ENCODE measurements at places on chromosomes 16 and 17.

GRCh38 chr16:71425746-71426068 is 16.1 kb downstream of the TLE7 start:
- no peak for DNase-seq

GRCh38 chr16:52932321-52932720 is 120.4 kb downstream of the CHD9NB start:
- DNase-seq = no peak

GRCh38 chr17:39626171-39627046 is at the start of gene PPP1R1B:
TSS of gene PPP1R1B (plus strand) at chr17:39626952. CDS start at chr17:39627393, 441 bp downstream.
- no peak for DNase-seq

GRCh38 chr17:74769856-74770497 is 6.2 kb downstream of the NAT9 start:
- DNase-seq = no peak

- DNase-seq = no peak
Measured at GRCh38 chr17:30368912-30369720, 9.6 kb upstream of the CPD start.

GRCh38 chr17:63292421-63292820 is 153.7 kb downstream of the CYB561 start:
- DNase-seq = no peak

GRCh38 chr16:12672986-12673385 is 130.7 kb downstream of the CPPED1 start:
- DNase-seq = no peak

DNA sequence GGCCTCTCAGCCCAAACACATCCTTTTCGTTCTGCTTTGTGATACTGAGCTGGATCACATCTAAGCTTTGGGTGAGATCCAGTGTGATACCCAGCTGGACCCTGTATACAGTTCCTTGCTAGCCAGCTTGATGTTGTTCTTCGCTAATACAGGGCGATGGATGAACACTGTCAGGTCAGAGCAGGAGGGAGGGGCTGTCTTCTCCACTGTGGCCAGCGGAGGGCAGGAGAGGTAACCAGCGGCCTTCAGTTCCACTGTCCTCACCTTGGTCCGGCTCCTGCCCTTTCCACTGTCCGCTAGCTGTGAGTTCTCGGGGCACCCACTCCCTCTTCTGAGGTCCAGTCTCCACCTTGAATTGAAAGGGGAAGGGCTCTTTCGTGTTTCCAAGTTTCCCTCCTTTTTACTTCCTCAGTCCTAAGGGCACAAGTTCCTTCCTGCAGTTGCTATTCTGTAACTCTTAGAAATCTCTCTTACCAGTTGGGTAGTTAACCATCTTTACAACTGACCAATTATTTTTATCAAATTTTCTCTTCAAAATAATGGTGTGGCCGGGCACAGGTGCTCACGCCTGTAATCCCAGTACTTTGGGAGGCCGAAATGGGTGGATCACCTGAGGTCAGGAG is 3.0 kb upstream of the ZNF213 start:
- DNase-seq = peak; percentile 15

- no peak for DNase-seq
Measured at GRCh38 chr16:88531931-88532433, 38.2 kb upstream of the ZC3H18 start.

GRCh38 chr16:27195076-27195741 is 8.1 kb upstream of the KDM8 start:
- no peak for DNase-seq

DNA sequence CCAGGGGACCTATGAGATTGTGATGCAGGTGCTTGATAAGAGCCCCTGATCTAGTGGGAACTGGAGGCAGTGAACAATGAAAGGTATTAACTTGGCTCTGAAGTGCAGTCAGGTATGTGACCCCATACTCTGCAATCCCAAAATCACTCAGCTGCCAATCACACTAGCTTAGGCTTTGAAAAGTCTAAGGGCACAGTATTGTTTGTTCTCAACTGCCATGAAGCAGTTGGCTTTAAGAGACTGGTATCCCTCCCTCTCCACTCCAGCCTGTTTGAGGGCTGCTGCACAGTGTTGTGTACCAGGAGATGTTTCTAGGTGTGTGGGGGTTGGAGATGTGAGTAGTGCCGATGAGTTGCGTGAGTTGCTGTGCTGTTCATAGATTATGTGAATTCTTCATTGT is 2.4 kb downstream of the YPEL2 start:
- DNase-seq = no peak

- DNase-seq = no peak
Measured at GRCh38 chr17:8818654-8819330, 19.6 kb upstream of the MFSD6L start.

DNA sequence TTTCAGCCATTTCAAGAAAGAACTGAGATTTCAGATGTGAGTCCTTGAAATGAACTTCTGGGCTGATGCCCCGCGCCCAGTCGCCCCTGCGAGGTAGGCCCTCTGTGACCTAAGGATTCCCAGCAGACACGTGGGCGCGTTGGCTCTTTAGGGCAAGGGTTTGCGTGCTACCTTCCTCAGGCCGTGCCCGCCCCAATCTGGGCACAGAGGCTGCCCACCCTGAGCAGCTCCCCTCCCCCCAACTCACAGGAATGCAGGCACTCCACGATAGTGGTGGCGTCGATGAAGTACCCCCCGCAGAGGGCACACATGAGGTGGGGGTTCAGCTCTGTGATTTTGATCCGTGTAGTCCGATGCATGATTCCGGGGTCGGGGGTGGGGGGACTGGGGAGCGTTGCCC is 8.1 kb downstream of the PCGF2 start:
- no peak for DNase-seq

GRCh38 chr17:72255481-72255880 is 134.7 kb downstream of the SOX9 start:
- no peak for DNase-seq

DNA sequence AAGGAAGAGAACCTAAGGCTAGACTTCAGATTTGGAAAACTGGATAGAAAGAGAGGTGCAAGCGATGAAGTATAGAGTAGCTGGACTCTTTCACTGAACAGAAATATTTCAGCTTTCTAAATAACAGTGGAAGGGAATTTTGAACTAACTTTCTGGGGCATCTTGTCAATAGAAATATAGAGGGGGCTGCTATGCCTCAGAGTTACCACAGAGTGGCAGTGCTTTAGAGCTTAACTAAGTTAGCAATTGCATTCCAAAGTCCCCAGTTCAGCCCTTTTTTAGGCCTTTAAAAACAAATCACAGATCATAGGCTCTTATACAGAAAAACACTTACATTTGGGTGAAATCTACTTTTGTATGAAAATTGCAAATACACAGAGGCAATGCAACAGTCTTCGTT is 154.2 kb upstream of the CDH8 start:
- no peak for DNase-seq

- no peak for DNase-seq
Measured at GRCh38 chr16:88367560-88367959, 15.2 kb upstream of the ZNF469 start.

DNA sequence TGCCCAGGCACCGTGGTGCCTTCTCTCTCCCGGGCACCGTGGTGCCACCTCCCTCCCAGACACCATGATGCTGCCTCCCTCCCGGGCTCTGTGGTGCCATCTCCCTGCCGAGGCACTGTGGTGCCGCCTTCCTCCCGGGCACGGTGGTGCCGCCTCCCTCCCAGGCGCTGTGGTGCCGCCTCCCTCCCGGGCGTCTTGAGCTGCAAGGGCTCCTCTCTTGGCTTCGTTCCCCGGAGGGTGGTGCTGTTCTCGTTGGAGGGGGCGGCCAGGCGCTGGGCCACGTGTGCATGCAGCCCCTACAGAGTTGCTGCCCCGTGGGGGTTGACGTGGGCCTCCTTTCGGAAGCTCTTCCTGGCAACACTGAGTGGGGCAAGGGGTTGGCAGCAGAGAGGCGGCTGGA is 8.2 kb downstream of the CENPX start:
- DNase-seq = no peak

GRCh38 chr16:13521356-13521755 is 398.6 kb upstream of the ERCC4 start:
- DNase-seq = no peak

All from stimulated activated naive CD4-positive, alpha-beta T cell treated with Interleukin-2 at 50 U/mL for 16 hours (primary cell).